ENCODE measurements at places on chromosomes 2 and 18.

DNA sequence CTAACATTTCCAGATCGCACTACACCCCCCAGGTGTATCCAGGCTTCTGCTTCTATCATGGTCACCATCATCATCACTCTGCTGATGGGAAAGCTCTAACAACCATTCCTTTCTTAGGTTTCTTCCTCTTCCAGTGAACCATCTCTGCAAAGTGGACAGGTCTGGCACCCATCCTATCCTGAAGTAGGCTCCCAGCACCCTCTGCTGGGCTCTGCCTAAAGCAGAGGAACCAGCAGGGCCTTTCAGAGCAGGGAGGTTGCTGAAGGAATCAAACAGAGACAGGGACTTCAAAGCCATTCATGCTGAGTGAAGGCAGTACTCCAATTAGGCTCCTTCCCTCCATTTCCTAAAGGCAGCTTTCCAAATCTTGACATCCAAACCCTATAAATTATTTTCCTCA lies 27.2 kb upstream of the SATB2 start:
- DNase-seq: no peak

DNA sequence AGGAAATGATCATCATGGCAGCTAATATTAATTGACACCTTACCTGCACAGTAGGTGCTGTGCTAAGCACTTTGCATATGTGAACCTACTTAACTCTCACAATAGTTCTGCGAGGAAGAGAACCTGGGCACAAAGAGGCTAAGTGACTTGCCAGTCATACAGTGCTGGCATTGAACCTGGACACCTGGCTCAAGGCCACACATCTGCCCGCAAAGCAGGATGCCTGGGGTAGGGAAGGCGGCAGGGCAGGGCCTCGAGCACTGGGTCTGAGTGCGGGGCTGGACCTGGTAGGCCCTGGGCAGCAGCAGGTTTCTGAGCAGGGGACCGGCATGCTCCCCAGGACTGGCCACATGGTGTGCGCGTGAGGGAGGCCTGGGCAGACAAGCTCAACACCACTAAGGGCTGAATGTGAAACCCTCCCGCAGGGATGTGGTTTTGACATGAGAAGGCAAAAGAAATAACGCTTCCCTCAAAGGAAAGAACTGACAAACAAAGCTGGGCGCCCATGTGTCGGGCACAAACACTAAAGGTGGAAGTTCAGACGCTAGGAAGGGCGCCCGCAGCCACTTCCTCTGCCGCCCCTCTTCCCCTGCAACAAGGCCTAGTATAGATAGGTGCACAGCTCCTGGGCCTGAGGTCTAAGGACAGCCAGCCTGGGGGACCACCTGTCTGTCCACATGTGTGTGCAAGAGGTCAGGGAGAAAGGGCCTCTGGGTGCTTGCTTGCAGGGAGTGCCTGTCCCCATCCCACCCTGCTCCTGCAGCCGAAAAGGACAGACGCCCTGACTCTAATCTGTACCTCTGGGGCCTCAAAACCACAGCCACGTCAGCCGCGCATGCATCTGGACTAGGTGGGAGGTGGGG lies 92.5 kb downstream of the ZFP36L2 start:
- no peak for DNase-seq

DNA sequence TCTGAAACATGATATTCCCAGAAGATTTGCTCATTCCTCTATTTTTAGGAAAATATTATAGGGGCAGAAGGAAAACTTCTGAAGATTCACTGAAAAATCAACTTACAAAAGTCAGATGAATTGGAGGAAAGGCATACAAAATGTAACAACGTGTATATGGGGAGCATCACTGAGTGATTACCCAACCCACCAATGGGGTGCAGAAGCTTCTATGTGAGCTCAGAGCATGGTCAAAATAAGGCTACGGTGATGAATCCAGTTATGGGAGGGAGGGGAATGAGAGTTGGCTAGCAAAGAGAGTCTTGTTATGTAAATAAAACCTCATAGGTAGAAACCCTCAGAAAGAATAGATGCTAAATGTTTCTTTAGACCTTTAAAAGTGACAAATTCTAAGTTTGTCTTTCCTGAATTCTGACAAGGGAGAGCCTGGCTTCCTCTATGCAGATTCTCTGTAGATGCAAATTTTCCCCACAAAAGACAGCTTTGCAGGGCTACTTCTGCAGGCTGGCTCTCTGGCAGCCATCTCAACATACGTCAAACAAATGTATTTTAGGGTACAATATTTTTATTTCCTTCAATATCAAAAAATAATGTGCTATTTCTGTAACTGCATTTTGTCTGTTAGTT lies 171.4 kb upstream of the NDUFV2 start:
- DNase-seq: no peak

- DNase-seq: no peak
Measured at GRCh38 chr2:71784734-71785511, 331.6 kb downstream of the DYSF start.

GRCh38 chr2:105753380-105753779 lies 8.7 kb downstream of the NCK2 start:
- DNase-seq: no peak

DNA sequence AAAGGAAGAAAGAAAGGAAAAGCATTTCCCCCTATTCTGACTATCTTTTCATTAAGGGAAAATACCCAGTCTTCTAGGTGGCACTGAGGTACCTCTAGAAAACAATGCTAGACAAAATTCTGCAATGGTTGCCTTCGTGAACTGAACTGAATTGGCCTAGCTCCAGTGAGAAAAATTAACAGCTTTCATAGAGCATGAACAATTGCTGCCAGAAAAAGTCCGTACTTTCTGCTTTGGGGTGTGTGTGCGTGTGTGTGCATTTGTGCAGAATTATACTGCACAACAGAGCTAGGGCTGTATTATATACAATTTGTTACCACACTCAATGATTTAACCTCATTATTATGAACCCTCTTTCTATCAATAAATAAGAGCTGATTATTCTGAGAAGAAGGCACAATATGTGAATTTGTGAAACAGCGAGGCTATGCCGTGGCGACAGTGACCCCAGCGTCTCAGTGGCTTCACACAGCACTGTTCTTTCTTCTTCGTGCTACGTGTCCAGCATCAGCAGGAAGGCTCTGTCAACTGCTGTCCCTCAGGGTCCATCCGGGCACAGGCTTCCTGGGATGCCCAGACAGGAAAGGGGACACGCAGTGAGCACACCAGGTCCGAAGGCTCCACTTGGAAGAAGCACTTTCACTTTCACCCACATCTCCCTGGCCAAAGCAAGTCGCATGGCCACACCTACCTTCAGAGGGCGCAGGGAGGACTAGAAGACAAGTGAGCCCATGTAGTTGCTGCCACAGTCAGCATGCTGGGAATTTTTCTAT lies 47.5 kb downstream of the PTGR3 start:
- DNase-seq: no peak

- DNase-seq: no peak
Measured at GRCh38 chr18:8744038-8744437, 38.7 kb downstream of the MTCL1 start.

- no peak for DNase-seq
Measured at GRCh38 chr2:172693037-172693436, 42.6 kb upstream of the RAPGEF4 start.

DNA sequence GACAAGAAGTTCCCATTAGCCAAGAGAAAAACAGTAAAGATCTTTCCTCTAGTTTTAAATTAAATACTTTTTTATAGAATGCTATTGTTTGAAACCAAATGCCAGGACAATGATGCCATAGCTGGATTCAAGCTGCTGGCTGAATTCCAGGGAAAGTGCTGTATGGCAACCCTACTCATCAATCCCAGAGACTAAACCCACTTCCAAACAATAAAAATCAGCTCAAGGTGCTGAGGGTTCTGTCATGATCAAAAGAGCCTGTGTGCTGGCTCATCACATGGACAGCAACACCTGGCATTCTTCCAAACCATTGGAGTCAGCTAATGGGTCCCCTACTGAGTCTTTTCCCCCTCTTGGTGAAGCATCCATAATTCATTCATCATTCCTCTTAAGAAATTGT lies 53.7 kb upstream of the PARD3B start:
- no peak for DNase-seq

- no peak for DNase-seq
Measured at GRCh38 chr2:199693861-199694260, 157.1 kb downstream of the FTCDNL1 start.

DNA sequence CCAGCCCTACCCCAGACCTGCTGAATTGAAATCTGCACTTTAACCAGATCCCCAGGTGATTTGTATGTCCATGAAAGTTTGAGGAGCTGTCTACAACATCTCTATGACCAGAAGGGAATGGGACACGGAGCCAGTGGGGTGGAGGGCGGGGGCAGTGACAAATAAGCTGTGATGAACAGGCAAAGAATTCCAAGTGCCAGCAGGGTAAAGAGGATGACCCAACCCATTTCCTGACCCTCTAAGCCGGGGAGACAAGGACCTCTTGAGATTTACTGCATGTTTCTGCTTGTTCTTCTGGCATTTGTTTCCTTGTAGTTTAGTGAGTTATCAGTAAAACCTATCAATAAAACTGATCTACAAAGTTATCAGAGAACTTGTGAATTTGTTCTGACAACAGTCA lies 8.7 kb downstream of the TET3 start:
- DNase-seq: no peak

- DNase-seq: no peak
Measured at GRCh38 chr2:60106836-60107529, 446.5 kb downstream of the BCL11A start.

DNA sequence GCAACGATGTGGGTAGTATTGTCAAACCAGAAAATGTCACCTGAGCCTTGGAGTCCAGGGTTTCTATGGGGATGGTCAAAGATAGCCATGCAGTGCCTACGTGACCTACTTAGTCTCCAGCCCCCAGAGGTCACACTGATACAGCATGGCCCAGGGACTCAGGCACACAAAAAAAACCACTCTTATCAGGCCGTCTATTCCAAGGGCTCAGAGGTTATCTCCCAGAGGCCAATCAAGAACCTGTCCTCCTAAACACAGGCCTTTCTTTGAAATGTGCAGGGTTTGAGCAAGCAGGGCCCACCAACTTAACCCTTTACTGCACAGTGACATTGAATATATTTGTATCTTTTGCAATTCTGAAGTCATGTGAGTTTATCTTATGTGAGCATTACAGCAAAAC lies 82.7 kb downstream of the MRO start:
- no peak for DNase-seq

DNA sequence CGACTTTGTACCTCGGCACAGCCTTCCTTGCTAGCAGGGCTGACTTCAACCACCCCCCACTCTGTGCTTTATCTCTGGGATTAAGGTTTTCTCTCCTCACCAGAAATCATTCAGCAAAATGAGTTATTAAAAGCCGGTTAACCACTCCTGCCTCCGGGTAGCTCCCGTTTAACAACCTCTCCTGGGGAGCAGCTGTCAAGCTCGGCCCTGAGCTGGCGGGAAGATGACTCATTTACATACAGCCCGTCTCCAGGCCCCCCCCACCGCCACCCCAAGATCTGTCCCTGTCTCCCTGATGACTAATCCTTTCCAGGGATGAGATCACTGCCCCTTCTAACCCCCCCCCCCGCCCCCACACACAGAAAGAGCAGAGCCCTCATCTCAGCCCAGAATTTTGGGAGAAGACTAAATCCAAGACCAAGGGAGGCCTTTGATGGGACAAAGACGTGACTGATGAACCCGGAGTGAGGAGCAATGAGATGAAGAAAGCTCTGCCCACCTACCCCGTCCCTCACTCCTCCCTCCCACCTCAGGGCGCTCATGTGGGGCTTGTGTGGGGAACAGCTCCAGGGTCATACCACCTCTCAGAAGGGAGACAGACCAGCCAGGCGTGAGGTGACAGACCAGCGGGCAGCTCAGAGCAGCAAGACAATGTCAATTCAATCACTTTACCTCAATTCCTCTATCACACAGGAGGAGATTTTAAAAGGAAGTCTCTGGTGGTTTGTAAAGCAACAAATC lies 131.4 kb downstream of the MSH2 start:
- no peak for DNase-seq

- no peak for DNase-seq
Measured at GRCh38 chr2:96209011-96209728, 543 bp upstream of the STARD7 start.

GRCh38 chr2:172972005-172972619 lies 103.5 kb upstream of the MAP3K20 start:
- no peak for DNase-seq

GRCh38 chr2:222142027-222142426 lies 156.8 kb downstream of the PAX3 start:
- no peak for DNase-seq

DNA sequence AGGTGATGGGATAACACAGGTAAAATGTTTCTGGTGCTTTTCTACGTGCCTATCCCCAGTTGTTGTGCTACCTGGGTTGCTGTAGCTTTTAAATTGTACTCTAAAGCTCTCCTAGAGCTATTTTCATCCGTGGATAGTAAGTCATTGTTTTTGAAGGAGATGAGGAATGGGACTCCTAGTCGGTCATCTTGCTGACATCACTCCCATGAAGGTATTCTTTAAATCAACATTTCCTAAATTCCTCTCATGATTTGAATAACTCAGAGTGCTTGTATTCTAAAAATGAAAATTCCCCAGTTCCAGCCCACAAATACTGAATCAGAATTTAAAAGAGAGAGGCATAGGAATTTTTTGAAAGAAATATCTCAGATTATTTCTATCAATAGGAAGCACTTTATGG lies 44.3 kb downstream of the CCDC148 start:
- no peak for DNase-seq

- DNase-seq: no peak
Measured at GRCh38 chr2:156933645-156934225, 323.8 kb upstream of the GALNT5 start.

DNA sequence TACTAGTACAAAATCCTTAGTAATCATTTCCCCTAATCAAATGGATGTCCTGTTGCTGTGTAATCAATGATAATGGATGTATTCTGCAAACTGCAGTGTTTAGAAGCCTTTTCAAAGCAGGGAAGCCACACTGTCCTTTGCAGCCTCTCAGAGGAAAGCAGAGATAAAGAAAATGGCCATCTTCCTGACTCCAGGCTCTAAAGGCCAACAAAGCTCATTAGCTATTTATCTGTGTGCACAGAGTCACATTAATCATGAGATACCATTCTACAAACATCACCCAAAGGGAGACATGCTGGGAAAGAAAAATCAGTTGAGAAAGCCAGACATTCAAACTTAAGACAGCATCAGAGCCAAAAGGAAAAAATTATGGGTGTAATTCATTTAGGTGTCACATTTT lies 165.0 kb downstream of the RAD51AP2 start:
- no peak for DNase-seq

DNA sequence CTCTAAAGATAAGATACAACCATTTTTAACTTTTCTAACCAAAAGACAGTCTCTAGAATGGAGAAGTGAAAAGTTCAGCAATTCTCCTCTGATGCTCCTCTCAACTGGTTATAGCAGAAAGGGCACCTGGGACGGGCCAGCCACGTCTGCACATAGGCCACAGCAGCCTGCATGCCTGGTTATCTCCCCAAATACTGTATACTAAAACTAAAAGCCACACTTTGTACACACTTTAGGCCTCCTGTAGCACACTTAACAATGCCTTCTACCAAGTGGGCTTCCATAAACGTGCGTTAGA lies 179.1 kb downstream of the ANKRD44 start:
- no peak for DNase-seq

All from iPS DF 19.7 (cell line).